ENCODE measurements at places on chromosomes 4 and X.

DNA sequence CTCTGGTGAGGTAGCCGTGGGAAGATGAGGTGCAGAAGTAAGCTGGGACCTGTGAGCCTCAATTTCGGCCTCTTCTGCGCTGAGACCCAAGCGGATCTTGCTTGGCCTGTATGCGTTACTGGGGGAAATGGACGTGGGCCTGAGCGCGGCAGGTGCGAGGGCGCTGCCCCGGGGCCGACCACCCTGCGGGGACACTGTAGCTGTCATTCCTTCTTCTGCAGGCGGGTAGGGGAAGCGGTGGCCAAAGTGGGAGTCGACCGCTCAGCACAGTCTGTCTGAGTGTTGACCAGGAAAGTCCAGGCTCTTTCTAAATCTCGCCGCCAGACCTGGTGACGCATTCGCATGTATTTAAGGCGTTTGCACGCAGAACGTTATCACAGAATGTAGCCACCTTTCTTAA, 3.3 kb upstream of the LRAT start:
- no peak for DNase-seq

DNA sequence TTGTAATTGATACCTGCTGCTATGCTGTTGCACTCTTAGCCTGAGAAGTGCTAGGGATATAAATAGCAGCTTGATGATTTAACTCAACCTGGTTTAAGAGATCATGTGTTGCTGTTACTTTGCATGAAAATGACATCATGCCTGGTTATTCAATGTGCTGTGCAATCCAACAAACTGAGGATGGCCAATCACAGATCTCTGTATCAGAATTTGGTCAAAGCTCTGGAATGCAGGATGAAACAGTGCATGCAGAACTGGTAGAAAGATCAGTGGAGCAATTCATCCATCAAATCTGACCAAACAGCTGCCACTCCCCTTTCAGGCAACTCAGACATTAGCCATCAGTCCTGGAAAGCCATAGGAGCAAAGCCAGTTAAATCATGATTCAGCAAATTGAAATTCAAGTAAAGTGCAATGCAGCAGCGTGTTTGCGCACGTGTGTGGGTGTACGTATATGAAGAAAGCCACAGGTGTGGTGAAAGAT, 160.3 kb upstream of the RASGEF1B start:
- DNase-seq: peak; percentile 100

DNA sequence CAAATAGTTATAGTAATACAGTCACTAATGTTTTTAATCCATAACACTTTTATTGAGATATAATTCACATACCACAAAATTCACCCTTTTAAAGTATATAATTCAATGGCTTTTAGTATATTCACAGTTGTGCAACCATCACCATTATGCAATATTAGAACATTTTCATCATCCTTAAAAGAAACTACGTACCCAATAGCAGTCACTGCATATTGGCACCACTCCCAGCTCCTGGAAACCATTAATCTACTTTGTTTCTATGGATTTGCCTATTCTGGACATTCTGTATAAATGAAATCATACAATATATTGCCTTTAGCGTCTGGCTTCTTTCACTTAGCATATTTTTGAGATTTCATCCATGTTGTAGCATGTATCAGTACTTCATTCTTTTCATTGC, 99.3 kb downstream of the AMMECR1 start:
- DNase-seq: no peak

GRCh38 chr4:41507291-41507947, 30.5 kb upstream of the LIMCH1 start:
- DNase-seq: no peak
